Activated gamma-delta T cell treated with Interleukin-2 at 50 U/mL for 16 hours (primary cell): ENCODE measurements at places on chromosomes 1 and 21.
A peak's percentile ranks its signal among the peaks of the same experiment; 100 is the strongest.

DNA sequence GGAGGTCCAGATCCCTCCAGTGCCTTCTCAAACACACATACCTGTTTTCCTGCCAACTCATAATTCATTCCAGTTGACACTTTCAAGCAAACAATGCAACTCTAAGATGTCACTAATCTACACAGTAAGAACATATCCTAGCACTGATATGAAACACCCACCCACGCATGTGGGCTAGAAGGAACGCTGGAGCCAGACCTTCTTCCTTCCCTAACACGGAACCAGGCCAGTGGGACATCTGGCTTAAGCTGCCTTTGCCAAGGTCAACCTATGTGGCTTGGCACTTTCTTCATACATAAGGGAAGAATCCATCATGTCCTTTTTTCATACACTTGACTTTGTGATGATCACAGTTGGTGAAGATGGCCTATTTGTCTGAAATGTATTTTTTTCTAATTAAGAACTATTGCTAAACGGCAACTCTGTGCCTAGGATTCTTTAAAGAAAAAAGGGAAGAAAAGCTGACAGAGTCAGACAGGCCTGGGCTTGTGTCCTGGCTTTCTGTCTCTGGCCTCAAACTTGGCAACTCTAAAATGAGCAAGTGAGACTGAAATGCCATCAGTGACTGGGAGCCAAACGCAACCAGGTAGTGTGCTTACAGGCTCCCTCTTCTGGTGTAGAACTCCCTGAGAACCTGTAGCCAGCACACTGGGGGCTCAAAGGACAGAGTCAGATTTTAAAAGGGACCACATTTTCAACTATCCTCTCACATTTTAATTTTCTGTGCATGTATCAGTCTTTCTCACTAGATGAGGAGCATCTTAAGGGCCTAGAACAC is 92.6 kb upstream of the BEND5 start:
- DNase-seq: no peak

- no peak for DNase-seq
Measured at GRCh38 chr1:22539510-22540118, 23.7 kb upstream of the EPHA8 start.

- DNase-seq: peak; percentile 79
Measured at GRCh38 chr1:25774921-25775771, 24.8 kb upstream of the SELENON start.

DNA sequence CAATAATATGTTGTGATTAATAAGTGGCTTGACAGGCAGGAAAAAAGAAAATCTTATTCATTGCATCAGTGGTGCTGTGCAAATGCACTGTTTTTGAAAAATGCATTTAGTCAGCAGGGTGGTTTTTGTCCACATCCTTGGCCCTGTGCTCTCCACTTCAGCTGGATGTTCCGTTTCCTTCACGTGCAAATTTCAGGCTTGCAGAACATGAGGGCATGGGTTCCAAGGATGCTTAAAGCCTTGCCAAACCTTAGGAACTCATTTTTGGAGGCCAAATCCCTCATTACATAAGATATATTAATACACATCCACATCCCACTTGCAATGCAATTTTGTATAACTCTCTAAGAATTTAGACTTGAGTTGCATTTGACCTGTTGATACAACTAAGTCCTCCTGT is 410.1 kb downstream of the PRDM2 start:
- no peak for DNase-seq

GRCh38 chr1:66729523-66729922 is 22.7 kb upstream of the DYNLT5 start:
- DNase-seq: no peak

GRCh38 chr1:100461222-100461621 is 76.7 kb upstream of the GPR88 start:
- no peak for DNase-seq

DNA sequence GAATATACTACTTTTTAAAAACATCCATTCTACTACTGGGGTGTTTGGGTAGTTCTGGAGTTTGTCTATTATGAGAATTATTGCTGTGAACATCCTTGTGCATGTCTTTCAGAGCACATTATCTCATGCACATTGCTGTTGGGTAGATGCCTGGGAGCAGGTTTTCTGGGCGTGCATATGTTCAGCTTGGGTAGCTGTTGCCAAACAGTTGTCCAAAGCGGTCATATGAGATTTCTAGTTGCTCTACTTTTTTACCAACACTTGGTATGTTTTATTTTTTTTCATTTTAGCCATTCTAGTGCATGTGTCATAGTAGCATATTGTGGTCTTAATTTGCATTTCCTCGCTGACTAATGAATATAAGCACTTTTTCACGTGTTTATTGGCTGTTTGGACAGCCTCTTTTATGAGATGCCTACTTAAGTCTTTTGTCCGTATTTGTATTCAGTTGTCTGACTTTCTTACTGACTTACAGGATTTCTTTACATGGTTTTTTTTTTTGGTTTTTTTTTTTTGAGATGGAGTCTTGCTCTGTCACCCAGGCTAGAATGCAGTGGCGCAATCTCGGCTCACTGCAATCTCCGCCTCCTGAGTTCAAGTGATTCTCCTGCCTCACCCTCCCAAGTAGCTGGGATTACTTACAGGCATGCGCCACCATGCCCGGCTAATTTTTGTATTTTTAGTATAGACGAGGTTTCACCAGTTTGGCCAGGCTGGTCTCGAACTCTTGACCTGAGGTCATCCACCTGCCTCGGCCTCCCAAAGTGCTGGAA is 18.1 kb downstream of the ZDHHC18 start:
- no peak for DNase-seq

GRCh38 chr1:112706505-112707220 is at the start of gene RHOC:
RHOC (minus strand) TSS chr1:112707127; CDS start chr1:112703799, 3,328 bp downstream.
- DNase-seq: peak; percentile 27

DNA sequence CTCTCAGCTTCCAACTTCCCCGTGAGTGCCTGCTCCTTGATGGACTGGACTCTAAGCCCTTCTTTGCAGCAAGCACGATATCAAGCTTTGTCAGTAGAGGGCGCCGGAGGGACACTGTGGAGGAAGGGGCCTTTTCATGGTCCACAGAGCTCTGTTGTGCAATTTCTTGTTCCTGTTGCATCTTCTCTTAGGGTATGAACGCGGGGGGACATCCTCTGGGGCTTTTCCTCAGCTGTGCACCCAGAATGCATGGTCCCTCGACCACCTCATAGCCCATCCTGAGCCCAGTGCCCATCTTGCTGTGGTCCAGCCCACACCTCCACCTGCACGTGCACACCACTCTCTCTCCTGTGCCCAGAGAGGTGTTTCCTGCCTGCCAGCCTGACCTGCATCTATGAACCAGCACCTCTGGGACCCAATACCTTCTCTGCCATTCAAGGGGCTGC is 556.8 kb downstream of the PTPRU start:
- peak; percentile 31 for DNase-seq

DNA sequence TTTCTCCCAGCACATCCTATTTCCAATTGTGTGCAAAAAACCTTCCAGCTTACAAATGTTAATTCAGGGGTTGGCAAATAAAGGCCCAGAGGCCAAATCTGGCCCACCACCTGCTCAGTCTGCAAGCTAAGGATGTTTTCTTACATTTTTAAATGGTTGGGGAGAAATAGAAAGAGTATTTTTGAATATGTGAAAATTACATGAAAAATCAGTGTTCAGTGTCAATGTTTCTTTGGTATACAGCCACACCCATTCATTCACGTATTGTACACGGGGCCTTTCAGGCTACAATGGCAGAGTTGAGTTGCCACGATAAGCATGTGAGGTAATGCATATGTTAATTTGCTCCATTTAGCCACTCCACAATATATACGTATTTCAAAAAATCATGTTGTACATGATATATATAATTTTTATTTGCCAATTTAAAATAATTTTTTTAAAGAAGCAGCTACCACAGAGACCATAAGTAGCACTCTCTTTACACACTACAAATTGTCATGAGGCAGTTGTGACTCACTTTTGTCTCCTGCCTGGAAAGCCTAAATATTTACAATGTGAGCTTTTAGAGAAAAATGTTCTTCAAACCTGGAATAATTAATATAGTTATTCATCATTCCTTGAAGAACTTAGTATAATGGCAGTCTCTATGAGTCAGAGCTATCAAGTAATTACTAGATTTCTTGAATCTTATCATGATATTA is 189.6 kb downstream of the SMYD3 start:
- DNase-seq: no peak

DNA sequence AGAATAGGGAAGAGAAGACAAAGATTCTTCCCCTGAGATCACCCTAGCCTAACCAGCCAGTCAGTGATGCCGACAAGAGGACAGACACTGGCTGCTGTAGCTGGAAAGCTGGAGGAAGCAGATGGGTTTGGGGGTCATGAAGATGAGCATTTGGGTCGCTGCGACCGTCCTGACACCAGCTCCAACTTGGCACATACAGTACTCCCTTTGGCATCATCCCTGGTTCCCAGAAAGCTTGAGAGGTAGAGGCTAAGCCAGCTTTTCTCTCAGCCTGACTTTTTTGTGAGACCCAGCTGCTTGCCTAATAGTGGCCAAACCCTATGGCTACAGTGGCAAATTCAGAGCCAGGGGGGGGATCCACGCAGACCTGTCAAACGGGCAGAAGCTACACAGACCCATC is 43.0 kb upstream of the IKBKE start:
- DNase-seq: no peak

- DNase-seq: no peak
Measured at GRCh38 chr1:243407284-243408018, 151.6 kb downstream of the SDCCAG8 start.

GRCh38 chr1:189805735-189806134 is 671.9 kb downstream of the BRINP3 start:
- DNase-seq: no peak

DNA sequence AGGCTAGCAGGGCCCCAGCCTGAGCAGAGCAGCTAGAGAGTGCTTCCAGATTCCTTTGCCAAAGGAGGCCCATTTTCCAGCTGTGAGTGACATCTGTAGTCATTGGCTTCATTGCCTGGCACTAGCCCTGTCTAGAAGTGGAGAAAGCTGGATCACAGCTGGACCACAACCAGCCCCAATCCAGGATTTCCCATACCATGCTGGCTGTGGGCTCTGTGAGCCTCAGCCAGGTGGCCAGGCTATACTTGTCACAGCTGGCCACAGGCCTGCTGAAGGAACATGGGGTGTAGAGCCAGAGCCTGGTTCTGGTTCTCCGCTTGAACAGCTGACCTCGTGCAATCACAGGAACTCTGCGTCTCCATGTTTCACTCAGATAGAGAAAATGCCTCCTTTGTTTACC is 36.6 kb downstream of the RIMKLA start:
- DNase-seq: no peak

- DNase-seq: no peak
Measured at GRCh38 chr1:178120088-178120487, 26.2 kb downstream of the RASAL2 start.
